ENCODE measurements at places on chromosomes 13 and 19. TPM values are rescaled to one million over a fixed set of nuclear protein-coding genes. Genes with fewer than 3 reads are reported as not detected.

GRCh38 chr13:91946498-91947070, 548.2 kb downstream of the GPC5 start:
- no peak for DNase-seq

DNA sequence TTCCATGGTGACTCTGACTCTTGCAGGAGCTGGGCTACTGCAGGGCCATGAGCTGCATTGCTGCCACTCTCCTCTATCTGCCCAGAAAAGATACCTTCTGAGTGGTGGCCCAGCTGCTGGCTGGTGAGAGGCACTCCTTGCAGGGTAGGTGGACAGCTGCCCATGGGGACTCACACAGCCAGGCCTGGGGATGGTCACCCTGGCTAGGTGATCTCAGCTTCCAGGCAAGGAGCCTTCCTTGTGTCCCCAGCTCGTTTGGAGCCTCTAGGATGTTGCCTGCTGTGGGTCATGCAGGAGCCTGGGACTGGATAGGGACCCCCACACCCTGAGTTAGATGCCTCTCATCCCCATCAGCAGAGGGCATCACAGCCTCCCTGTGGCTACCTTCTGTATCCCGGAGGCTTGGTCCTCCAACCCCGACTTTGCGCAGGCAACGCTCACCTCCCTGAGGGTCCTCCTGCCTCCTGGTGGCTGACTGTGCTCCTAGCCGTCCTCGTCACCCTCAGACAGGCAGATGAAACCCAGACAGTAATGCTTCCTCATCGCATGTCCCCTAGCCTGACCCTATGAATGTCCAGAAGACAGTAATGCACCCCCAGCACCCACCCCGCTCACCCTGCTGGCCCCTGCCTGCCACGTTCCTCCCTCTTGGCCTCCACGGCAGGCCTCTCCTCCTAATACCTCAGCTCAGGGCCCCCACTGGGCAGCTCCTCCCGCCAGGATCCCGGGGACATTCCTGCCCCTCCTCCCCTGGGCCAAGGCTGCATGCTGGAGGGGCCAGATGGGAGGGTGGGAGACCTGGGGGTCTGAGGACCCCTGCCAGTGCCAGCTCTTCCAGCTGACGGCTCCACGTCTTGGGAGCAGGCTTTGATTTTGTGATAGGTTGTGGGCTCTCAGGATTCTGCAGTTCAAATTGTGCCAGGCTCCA, 13.6 kb upstream of the ZNF14 start:
- DNase-seq = peak; percentile 43

DNA sequence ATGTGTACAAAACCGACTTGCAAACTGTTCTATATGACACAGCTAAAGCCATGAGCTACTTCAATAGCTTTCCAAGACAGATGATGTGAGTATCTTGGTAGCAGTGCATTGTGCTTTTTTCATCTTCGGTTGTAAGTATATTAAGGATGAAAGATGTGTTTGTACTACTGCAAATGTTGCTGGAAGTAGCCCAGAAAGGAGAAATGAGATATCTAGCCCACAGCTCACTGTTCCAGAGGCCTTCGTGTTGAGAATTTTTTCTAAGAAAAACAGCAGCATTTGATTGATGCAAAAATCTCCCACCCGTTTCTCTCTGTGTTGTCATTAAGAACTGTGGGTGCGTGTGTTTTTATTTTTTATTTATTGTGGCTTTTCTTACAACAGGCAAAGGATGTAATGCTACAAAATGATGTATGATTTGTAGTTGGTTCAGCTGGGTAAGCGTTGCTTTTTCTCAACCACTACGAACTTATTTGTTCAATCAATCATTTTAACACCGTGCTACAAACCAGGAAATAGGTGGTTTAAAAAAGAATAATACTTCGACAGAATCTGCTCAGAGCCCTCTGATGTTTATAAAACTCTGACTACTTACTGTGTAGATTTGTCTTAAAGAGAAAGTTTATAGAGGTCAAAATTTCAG, 41.6 kb upstream of the RFC3 start:
- no peak for DNase-seq

- no peak for DNase-seq
Measured at GRCh38 chr13:84672616-84673015, 790.3 kb upstream of the SLITRK1 start.

- DNase-seq = no peak
Measured at GRCh38 chr13:63972328-63972727, 2556.7 kb upstream of the PCDH20 start.

- no peak for DNase-seq
Measured at GRCh38 chr13:41651413-41652058, 194.2 kb downstream of the RGCC start.

GRCh38 chr13:24271601-24272451, 37.6 kb upstream of the C1QTNF9 start:
- DNase-seq = no peak

- DNase-seq = no peak
Measured at GRCh38 chr13:102097708-102098107, 304.1 kb downstream of the FGF14 start.

- DNase-seq = no peak
Measured at GRCh38 chr13:21475115-21475514, 16.0 kb upstream of the ZDHHC20 start.

GRCh38 chr13:70253834-70254233, 145.6 kb upstream of the KLHL1 start:
- DNase-seq = no peak

- DNase-seq = peak; percentile 96
Measured at GRCh38 chr19:39409208-39410016, 2.8 kb downstream of the ZFP36 start.

GRCh38 chr13:70390064-70390463, 281.8 kb upstream of the KLHL1 start:
- no peak for DNase-seq

- peak; percentile 82 for DNase-seq
Measured at GRCh38 chr13:30112602-30113435, 194.5 kb downstream of the KATNAL1 start.

- no peak for DNase-seq
Measured at GRCh38 chr19:44969437-44969836, 14.3 kb downstream of the CLPTM1 start.

GRCh38 chr19:48311384-48311783, 14.0 kb upstream of the EMP3 start:
- DNase-seq = no peak

- DNase-seq = no peak
Measured at GRCh38 chr19:14915116-14915515, 26.2 kb upstream of the OR7C2 start.

GRCh38 chr19:34596115-34596514, 80.8 kb downstream of the SCGB2B2 start:
- no peak for DNase-seq

GRCh38 chr13:30121666-30122065, 185.7 kb downstream of the KATNAL1 start:
- no peak for DNase-seq

- DNase-seq = no peak
Measured at GRCh38 chr13:101127741-101128353, 288.5 kb downstream of the NALCN start.

DNA sequence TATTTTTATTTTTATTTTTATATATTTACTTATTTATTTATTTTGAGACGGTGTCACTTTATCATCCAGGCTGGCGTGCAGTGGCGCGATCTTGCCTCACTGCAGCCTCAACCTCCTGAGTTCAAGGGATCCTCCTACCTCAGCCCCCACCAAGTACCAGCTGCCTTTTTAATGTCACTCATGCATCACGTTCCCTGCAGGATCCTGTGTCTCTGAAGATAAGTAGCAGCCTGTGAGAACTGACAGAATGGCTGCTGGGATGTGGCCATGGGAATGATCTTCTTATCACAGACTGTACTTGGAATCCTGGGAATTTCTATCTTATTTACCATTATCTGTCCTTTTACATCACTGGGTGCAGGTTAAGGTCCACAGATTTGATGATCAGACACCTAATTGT, 9.2 kb upstream of the ZNF761 start:
- DNase-seq = no peak

GRCh38 chr19:1270854-1271527, 1.9 kb downstream of the CIRBP start:
- DNase-seq = no peak

- DNase-seq = no peak
Measured at GRCh38 chr13:45310341-45311131, 30.4 kb downstream of the TPT1 start.

DNA sequence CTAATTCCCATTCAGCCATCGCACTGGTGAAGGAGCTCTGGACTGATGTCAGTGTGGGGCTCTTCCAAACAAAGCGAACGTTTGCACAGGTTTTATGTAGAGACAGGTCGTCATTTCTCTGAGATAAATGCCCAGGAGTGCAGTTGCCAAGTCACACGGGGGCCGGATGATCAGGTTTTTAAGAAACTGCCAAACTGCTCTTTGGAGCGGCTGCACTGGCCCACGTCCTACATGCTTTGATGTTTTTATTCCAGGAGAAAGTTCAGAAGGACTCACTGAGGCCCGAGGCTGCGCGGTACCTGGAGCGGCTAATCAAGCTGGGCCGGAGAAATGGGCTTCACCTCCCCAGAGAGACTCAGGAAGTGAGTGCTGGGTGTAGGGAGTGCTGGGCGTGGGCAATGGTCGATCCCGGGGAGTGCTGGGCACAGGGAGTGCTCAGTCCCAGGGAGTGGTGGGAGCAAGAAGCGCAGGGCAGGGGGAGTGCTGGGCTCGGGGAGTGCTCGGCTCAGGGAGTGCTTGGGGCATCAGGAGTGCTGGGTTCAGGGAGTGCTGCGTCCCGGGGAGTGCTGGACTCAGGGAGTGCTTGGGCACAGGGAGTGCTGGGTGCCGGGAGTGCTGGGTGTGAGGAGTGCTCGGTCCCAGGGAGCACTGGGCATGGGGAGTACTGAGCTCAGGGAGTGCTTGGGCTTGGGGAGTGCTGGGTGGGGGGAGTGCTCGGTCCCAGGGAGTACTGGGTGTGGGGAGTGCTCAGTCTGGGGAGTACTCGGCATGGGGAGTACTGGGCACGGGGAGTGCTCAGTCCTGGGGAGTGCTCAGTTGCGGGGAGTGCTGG, 10.7 kb downstream of the THOP1 start:
- no peak for DNase-seq

DNA sequence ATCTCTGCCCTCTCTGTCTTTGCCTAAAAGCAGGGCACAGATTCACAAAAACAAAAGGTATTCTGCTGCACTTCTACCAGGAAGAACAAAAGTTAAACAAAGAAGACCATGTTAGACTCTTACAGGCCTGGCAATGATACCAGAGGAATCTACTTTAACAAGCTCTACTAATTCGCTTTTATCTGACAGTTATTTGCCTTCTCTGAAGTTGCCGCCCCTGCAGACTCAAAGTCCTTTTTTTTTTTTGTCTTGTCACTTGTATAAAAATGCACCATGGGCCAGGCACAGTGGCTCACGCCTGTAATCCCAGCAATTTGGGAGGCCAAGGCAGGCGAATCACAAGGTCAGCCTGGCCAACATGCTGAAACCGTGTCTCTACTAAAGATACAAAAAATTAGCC, 176.5 kb upstream of the UBL3 start:
- no peak for DNase-seq

DNA sequence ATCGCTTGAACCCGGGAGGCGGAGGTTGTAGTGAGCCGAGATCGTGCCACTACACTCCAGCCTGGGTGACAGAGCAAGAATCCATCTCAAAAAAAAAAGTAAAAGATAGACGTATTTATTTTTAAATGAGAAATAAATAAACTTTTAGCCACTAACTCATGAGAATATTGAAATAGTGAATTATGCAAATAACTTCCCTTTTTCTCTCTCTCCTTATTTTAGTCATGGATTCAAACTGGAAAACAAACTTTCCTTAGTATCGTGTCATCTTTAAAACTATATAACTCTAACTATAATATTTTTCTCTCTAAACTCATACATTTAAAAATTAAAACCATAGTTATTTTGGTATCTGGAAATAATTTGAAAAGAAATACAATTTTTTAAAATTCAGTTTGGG, 96.1 kb downstream of the FRY start:
- no peak for DNase-seq

DNA sequence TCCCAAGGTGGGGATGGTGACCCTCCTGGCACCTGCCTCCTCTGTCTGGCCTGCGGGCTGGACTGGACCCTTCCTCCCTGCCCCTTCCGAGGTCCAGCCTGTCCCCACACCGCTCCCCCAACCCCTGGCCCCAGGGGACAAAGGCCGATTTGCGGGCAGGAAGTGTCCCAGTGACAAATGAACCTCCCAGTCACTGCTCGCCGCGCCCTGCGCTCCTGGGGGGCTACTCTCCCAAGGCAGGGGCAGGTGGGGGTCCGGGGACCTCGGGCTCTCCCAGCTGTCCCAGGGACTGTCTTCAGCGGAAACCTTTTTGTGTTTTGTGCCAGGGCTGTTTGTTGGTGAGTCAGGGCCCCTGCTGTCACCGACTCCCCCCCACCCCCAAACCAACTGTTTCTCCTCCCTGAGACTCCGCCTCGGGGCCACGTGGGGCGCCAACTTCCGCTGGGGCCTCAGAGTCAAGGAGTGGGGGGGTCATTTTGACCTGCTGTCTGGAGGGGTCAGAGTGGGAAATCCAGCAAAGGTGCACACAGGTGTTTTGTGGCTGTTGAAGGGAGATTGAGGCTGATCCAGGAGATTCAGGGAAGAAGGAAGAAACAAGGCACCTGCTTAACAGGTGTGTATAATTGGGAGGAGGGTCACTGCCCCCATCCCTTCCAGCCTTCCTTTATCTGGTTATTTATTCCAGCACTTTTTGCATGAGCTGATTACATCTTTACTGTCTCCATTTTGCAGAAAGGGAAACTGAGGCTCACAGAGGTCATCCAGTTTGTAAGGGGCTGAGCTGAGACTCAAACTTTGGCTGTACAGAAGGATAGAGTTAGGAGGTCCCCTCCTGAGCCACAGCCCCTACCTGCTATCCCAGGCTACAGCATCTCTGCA, 831 bp downstream of the PGPEP1 start:
- DNase-seq = peak; percentile 55

TINCR gene
- 0.60 TPM for total RNA-seq

ATP8B3 gene
- 8.2 TPM for total RNA-seq

B3GNT8 gene
- total RNA-seq = 2.3 TPM

TLE6 gene
- total RNA-seq = 3.1 TPM

FTL gene
- 1,225 TPM for total RNA-seq

PTPRH gene
- 0.63 TPM for total RNA-seq

KLK3 gene
- total RNA-seq = 0.13 TPM

KLK12 gene
- total RNA-seq = not detected

SLC25A41 gene
- total RNA-seq = 0.35 TPM

TMEM59L gene
- 30.0 TPM for total RNA-seq

PCP2 gene
- 0.85 TPM for total RNA-seq

ERICH4 gene
- total RNA-seq = not detected

LRRC4B gene
- total RNA-seq = 11.0 TPM
